ENCODE measurements at places on chromosomes 2 and 18.

- peak; percentile 25 for DNase-seq
Measured at GRCh38 chr2:132424526-132425121, 8.0 kb downstream of the GPR39 start.

DNA sequence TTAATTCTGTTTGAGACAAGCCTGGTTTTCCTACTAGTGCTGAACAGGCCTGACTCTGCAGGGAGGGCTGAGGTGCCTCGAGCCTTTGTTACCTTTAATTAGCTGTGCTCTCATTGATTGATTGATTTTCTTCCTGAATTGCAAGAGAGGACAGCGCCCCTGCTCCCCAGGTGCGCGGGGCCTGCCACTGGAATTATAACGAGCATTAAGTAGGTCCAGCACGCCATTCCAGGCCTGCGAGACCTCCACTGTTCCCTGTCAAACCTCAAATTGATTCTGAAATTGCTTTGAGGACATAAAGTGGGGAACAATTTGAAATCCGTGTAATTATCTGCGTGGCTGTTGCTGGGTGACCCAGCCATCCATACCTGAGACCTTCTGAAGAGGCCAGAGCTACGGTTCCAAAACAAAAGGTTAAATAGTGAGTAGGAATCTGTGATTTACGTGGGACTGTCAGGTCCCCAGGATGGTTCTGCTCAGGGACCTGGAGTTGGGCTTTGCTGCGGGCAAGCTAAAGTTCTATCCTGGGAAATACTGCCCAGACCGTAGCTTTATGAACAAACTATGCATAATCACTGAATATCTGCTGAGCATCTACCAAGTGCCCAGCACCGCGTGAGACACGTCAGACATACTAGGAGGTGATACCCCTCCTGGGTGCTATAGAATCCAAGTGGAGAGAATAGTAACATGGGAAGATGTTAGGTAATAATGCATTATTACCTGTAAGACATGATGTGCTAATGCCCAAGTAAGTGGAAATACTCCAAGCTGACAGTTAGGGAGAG, 104.1 kb downstream of the ZBTB7C start:
- no peak for DNase-seq

DNA sequence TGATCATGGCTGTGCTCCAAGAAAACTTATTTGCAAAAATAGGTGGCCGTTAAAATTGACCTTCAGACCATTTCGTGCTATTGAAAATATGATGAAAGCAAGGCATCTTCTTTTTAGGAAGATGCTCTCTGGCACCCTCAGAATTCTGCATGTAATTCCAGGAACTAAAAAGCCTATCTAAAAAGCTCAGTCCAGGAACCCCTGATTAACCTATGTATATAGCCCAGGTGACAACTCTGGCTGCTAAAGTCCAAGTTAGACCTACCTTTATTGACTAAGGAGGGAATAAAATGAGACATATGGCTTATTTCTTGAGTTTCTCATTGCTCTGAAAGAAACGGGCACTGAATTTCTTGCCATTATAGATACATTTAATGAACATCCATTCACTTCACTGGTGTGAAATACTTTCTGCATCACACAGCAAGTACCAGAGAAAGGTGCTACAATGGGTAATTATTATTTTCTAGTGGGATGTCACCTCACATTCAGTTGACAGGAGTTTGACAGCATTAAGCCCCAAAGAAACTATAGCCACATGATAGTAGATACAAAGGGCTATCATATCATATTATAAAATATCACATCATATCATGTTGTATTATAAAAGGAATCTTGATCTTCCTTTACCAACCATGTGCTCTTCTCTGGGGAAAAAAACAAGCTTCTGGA, 83.8 kb downstream of the EPHA4 start:
- DNase-seq, result no peak

GRCh38 chr2:226115102-226115831, 684.4 kb downstream of the IRS1 start:
- no peak for DNase-seq

GRCh38 chr2:45119855-45120254, 110.6 kb upstream of the SIX2 start:
- DNase-seq, result no peak

DNA sequence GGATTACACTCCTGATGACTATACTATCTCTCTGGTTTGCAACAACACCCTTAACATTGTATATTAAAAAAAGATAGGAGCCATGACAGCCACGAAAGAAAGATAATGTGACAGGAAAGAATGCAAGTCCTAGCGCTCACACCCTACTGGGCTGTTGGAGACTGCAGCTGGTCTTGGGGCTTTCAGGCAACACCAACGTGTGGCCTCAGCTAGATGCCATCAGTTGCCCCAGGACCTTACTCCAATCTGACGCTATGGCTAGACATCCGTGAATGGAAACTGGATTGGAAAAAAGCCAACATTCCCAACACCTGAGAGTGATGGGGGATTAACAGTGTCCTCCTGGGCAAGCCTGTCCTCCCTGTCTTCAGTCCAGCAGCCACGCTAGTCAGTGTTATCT, 357.4 kb upstream of the GULP1 start:
- no peak for DNase-seq

DNA sequence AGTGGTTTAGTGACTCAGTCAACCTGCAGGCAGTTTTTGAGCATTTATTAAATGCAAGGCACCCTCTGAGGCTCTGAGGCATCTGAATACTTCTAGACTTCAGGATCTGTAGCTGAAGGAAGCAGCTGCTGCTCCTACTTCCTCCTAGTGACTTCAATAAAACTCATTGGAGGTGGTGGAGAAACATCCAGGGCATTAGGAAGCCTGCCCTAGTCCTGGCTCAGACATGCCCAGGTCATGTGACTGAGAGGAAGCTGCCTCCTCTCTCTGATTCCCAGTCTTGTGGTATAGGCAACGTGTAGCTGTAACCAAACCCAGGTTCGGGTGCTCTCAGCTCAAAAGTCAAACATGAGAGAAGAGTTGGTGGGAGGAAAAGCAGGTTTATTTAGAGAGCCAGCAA, 287.2 kb upstream of the GYPC start:
- no peak for DNase-seq
